ENCODE measurements at places on chromosomes 4 and X.

GRCh38 chr4:17510582-17510981 is 1.3 kb downstream of the QDPR start:
- DNase-seq = no peak

GRCh38 chr4:1400831-1401408 is 5.3 kb downstream of the NKX1-1 start:
- DNase-seq = no peak

DNA sequence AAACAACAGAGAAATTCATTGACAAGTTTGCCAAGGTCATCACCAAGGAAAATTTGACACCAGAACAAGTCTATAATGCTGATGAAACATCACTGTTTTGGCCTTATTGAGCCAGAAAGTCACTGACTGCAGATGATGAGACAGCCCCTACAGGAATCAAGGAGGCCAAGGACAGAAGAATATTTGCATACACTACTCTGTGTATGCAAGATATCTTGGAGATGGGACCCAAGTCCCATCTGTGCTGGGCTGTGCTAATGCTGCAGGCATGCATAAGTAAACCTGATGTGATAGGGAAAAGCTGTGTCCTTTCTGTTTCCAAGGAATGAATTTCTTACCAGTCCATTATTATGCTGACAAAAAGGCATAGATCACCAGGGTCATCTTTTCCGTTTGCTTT is 126.8 kb downstream of the PAPSS1 start:
- DNase-seq = no peak

- no peak for DNase-seq
Observed at GRCh38 chr4:114264877-114265291, 285.4 kb upstream of the ARSJ start.

- DNase-seq = no peak
Observed at GRCh38 chr4:188145601-188146000, 6.4 kb downstream of the TRIML1 start.

DNA sequence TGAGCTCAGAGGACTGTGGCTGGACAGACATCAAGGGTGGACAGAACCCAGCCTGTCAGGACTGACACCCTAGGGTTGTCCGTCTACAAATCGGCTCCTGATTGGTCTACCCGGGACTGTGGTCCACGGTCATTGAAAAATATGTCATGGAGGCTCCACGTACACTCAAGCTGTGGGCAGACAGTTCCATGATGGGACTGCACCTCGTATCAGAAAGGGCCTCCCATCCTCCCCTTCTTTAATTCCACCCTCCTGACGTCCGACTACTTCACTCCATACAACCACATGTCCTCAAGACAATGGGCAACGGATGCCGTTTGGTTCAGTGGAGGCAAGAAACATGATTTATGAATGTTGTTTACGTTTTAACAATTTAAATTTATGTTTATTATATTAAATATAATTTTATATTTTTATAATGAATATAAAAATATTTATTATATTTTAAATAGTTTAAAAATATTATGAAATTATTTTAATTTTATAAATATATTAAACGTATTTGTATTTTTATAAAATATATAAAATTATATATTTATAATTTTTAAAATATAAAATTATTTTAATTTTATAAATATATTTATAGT is 58.0 kb upstream of the SHOX start:
- DNase-seq = no peak

DNA sequence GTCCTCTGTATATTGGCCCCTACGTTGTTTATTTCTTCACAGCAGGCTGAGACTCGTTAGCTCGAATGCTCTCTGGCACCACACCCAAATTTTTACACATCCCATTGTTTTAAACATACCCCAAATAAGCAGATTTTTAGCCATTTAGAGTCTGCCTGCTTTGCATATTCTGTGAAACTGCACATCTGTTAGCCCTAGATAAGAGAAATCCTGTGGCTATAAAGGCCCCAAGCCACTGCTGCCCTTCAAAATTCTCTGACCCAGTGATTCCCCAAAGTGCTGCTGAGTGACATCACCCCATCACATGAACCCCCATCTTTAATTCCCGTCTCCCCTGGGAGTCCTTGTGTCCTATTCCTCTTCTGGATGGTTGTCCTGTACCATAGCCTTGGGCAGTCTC is 20.8 kb downstream of the TEX13C start:
- DNase-seq = no peak

GRCh38 chr4:23754688-23755087 is 135.2 kb downstream of the PPARGC1A start:
- no peak for DNase-seq

DNA sequence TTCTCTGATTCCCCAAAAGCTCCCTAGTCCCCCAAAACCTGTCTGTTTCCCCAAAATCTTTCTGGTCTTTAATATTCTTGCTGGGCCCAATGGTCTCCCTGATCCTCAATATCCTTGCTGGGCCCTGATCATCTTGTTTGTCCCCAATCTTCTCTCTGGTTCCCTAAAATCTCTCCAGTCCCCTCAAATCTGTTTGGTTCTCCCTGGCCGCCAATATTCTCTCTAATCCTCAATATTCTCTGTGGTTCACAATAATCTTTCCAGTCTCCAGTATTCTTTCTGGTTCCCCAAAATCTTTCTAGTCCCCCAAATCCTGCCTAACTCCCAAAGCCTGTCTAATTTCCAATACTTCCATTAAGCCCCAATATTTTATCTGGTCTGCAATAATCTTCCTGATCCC is 18.5 kb downstream of the P2RY8 start:
- DNase-seq = no peak

GRCh38 chr4:142773505-142773904 is 72.6 kb downstream of the INPP4B start:
- DNase-seq = no peak

DNA sequence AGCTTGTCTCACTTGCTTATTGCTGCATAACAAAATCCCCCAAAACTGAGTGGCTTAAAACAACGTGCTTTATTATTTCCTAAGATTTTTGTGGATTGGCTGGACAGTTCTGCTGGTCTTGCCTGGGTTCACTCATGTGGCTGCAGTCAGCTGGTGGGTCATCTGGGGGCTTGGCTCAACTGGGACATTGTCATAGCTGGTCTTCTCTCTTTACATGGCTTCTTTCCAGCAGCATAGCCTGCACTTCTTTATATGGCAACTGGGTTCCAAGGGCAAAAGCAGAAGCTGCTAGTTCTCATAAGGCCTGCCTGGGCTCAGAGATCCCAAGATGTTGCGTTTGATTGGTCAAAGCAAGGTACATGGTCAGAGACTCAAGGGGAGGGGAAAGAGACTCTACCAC is 33.7 kb upstream of the STAG2 start:
- no peak for DNase-seq

- peak; percentile 53 for DNase-seq
Observed at GRCh38 chrX:70454441-70455365, 10.1 kb downstream of the DLG3 start.

- DNase-seq = no peak
Observed at GRCh38 chrX:72392816-72393800, 87.4 kb upstream of the CITED1 start.

- no peak for DNase-seq
Observed at GRCh38 chr4:17033768-17034181, 135.3 kb upstream of the LDB2 start.

- DNase-seq = no peak
Observed at GRCh38 chrX:48971249-48972219, at the start of gene KCND1. Gene KCND1 (minus strand): TSS chrX:48971844. CDS start chrX:48970271, 1,573 bp downstream.

GRCh38 chr4:60042941-60043340 is 1157.2 kb upstream of the ADGRL3 start:
- DNase-seq = no peak

DNA sequence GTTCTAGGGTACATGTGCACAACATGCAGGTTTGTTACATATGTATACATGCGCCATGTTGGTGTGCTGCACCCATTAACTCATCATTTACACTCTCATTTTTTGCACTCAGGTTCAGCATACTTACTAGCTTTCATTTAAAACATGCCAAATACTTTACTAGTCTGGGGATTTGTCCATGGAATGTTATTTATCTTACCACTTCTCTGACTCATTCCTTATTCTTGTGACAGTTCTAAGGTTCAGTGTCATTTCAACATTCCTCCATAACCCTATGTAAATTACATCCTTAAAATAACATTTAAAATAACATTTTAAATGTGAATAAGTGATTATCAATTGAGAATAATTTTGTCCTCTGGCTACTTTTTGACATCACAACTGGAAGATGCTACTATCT is 19.5 kb upstream of the SYTL5 start:
- no peak for DNase-seq

DNA sequence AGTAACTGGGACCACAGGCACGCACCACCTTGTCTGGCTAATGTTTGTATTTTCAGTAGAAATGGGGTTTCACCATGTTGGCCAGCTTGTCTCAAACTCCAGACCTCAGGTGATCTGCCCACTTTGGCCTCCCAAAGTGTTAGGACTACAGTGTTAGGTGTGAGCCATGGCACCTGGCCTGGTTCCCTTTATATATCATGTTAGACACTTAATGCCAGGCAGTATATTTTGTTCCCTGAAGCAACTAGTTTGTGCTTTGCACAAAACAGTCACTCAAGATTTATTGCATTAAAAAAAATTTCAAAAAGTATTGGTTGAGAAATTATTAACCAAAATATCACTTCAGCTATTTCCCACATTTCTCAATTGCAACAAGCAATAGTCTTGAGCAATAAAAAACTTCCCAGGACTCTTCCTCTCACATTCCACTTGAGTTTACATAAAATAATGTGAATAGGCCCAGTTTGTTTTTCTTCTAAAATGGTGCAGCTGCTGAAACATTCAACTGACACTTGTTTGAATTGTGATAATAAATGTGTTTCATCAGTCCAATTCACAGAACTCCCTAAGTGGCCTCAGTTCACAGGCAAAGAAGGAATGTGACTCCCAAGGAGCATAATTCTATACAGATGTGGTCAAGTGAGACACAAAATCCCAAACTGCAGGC is 22.7 kb downstream of the CXCL1 start:
- no peak for DNase-seq

- DNase-seq = no peak
Observed at GRCh38 chr4:93759506-93759905, 69.0 kb upstream of the ATOH1 start.

DNA sequence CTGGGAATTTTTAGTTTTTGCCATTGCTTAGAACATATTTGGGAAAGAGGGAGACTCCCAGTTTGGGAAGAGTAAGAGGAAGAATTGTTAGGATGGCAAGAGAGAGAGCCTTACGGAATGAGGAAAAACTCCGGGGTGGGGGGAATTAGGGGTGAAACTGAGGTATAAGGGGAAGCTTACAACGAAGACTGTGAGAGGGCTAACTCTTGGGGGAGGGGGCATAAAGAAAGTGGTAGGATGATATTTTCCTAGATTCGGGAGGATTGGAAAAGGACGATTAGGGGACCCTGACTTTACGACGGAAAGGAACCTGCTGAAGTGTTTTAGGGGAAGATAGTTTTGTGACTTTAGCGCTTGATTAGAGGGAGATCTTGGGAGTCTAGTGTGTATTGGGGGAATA is 86.2 kb upstream of the HPRT1 start:
- no peak for DNase-seq

DNA sequence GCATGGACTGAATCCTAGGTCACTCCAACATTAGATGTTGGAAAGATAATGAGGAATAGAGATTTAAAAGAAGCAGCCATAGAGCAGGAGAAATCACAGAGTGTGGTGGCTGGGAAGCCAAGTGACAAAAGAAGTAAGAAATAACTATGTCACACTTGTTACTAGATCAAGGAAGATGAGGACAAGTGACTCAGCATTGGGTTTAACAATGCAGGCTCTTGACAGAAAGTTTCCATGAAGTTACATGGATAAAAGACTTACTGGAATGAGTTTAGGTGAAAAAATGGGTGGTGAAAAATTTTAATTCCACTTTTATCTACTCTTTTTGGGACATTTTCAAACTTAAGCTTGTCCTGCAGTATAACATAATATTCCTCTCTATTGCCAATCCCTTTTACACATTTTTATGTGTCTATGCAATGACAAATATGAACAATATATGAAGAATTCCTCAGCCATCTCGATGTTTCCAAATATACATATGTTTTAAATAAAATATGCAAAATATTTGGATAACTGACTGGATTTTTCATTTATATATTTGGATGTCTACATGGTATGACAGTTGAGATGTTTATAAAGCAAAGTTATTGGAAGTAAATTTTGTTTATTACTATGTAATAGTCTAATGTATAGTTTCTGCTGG is 462.6 kb downstream of the IL15 start:
- no peak for DNase-seq
